ENCODE measurements at places on chromosomes 7 and 10.

DNA sequence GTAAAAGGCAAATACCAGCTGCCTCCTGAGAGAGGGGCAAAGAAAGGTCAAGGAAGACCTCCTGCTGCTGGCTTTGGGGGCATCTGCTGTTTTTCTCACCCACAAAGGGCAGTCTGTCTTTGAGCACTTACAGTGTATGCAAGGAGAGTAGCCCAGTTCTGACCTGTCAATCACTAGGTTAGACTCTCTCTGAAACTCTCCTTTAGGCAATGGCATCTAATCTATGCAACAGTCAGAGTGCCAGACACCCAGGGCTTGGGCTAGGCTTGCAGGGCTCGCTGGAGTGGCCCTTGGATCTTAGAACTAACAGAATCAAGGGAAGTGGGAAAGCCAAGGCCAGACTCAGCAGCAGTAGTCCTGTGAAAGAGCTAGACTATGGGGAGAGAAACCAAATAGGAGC is 522.9 kb downstream of the NRG3 start:
- DNase-seq = no peak

DNA sequence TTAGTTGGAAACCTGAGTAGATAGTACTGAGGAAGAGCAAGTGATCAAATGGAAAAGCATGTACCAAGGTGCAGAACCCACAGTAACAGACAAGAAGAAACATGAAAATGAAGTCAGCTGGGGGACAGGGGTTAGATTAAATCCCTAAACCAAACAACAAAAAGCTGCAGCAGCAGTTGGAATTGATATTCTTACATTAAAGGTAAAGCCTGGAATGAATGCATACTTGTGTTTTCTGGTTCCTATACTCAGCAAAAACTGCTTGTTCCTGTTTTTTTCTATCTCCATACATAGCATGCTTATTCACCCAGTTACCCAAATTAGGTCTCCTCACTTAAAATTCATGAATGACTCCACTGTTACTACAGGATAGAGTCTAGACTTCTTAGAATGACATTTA is 92.4 kb downstream of the TPST1 start:
- DNase-seq = no peak

DNA sequence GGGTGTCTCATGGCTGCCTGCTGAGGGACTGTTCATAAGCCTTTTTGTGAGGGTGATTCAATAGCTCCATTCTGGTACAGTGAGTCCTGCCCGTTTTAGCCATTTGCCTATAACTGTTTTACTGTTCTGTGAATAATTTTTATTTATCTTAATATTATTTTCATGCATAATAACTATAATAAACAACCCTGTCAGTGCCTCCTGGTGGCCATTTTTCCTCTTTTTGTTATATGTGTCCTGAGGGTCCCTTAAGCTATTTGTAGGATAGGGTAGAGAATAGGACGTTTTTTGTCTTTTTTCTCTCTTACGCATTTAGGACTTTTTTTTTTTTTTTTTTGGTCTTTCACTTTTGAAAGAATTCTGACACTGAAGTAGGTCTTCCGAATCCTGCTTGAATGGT is 2.9 kb downstream of the C1QL3 start:
- DNase-seq = no peak

DNA sequence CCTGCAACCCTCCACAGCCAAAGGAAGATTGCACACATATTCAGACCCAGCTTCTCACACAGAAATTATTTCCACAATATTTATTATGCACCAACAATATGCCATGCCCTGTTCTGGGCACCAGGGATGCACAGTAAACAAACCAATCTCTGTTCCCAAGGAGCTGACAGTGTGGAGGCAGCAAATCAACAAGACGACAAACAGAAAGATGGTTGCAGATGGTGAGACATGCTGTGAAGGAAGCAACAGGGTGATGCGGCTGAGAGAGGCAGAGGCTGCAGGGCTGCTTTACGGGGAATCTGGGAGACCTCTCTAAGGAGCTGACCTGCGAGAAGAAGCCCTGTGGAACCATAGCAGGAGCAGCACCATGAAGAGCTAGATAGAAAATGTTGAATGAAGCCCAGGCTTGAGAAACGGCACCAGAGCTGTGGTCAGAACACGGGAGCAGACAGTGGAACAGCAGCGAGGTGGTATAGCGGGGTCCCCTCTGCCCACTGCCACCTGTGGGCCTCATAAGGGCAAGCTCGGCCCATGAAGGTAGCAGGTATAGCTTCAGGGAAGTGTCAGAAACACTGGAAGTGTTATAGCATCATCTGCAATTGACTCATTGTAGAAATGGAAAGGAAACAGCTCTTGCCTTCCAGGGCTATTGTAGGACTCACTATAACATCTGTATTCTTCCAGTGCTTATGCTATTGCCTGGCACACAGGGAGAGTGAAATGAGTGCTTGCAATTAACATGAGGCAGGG is 17.4 kb downstream of the RBP3 start:
- no peak for DNase-seq

DNA sequence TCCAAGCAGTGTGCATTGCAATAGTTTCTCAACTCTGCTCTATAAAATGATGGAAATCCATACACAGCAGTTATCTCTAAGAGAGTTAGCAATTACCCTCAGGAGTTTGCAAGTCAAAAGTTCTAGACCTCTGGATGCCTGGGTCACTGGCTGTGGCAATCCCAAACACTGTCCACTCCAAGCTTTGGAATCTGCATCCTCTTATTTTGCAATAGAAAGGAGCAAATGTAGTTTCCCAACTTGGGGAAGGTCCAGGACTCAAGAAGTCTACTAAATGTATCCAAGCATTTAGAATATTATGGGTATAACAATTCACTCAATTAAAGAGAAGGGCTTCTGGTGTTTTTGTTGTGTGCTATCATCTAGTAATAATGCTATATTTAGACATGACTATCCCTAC is 131.3 kb upstream of the NRP1 start:
- no peak for DNase-seq

DNA sequence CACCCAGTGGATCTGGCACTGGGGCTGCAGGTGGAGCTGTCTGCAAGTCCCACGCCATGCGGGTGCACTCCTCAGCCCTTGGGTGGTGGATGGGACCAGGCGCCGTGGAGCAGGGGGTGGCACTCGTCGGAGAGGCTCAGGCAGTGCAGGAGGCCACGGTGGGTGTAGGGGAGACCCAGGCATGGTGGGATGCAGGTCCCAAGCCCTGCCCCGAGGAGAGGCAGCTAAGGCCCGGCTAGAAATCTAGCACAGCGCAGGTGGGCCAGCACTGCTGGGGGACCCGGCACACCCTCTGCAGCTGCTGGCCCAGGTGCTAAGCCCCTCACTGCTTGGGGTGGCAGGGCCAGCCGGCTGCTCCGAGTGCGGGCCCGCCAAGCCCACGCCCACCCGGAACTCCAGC is 25.7 kb downstream of the HTR7 start:
- no peak for DNase-seq

DNA sequence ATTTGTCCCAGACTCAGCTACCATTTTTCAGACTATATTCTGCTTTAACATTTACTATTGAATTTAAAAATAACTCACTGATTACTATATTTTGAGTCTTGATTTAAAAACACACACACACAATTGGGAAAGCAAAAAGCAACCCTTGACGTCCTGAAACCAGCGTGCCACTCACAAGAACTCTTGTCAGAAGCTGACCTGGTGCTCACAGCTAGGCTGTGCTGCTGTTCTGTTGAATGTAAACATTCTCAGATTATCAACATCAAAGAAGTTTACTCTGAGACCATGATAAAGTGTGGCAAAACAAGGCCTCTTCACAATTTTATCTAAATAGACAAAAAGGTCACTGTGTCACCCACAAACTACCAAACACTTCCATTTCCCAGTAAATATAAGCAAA is 62.6 kb upstream of the CACNA2D1 start:
- DNase-seq = no peak

Measured in CD4-positive, alpha-beta T cell treated with Interleukin-2 at 100 ng/mL for 4 hours (primary cell).